Osteoblast (primary cell): ENCODE measurements at places on chromosomes 1 and 21.
A peak's percentile ranks its signal among the peaks of the same experiment; 100 is the strongest.

- DNase-seq = no peak
Observed at GRCh38 chr1:236311040-236311439, 29.3 kb upstream of the ERO1B start.

GRCh38 chr1:18325136-18325535 is 155.6 kb upstream of the KLHDC7A start:
- no peak for DNase-seq

DNA sequence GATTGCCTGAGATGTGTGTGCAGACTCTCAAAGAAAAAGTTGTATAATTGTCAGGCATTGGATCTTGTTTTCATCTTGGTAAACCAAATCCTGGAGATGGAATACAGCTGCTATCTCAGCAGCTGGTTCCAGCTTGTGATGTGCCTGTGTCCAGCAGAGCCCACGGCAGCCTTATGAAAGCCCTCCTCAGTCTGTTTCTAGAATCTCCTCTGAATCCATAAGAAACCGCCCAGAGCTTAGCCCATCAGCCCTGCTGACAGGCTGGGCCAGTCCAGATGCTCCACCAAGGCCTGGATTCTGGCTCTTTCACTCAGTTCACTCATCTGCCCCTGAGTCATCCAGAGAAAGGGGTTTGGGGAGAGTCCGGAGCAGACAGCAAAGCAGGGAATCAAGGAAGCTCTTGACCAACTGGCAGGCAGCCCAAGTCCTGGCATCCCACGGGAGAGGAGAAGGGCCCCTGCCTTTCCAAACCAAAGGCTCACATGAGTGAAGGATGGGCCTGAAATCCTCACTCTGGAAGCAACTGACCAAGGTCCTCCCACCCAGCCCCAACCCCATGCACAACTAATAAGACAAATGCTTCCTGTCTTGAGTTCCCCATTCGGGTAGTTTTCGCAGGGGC is 45.7 kb downstream of the NAV1 start:
- peak; percentile 93 for DNase-seq

DNA sequence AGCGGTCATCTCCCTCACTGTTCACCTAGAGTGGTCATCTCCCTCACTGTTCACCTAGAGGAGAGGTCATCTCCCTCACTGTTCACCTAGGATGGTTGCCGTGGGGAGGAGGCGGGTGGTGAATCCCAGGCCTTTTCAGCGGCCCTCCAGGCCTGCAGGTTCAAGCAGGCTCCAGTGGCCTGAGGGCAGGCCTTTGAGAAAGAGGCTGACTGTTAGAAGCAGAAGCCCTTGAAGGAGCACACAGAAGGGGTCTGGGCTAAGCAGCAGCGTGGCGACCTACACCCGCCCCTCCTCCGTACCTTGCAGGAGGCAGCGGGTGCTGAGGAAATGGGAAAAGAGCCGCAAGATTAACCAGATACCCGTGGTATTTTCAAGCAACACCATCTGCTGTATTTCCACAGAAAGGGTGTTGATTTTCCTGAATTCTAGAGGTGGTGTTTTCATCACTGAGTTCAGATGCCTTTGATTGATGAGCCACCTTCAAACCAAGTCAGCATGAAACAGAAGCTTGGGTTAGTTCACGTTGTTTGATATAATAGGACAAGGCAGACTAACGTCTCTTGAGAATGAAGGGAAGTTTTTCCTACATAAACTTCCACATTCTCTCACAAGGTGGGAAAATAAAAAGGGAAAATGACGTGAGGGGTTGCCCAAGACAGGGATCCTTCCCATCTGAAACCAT is 289.5 kb downstream of the KIF26B start:
- DNase-seq = no peak

DNA sequence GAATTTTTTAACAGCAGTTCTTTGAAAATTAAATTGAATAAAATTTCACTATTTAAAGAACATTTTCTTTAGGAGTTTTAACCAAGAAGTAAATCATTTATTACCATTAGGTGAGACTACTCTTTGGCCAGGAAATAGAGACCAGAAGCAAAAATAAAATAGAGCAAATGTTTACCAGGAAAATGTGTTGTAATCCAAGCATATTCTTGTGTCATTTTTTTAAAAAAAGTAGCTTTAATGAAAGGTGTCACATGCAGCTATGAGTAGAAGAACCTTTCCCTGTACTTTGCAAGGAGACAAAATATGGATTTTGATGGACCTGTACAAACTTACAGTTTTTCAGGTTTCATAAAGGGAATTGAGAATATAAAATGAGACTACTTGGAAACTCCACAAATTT is 140.8 kb downstream of the NFIA start:
- DNase-seq = no peak

DNA sequence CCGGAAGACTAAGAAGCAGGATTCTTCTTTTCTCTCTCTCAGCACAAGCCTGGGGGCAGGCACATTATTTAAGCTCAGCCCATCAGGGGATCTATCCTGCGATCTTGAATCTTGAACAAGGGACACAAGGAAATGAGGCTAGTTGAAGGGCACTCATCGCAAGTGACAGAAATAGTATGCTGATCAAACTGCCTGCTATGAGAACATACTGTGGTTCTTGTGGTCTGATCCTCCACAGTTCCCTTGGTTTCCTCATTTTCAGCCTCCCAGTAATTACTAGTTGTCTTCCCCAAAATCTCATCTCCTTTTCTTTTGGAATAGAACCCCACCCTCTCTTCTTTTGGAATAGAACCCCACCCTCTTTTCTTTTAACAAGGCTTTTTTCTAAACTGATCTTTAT is 6.5 kb downstream of the ANKRD45 start:
- DNase-seq = no peak

DNA sequence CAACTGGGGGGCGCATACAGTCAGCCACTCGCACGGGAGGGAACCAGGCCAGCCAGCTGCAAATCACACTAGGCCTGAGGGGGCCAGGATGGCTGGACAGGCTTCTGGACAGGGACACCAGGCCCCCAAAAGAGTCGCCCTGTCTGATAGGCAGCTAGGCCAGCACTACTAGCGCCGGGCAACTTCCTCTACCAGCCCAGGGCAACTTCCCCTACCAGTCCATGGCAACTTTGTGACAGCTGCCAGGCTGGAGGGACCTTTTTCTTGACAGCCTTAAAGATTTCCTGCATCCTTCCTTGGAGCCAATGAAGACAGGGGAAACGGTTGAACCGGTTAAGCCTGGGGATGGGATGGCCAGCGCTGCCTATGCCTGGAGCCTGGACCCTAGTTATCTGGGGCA is 5.1 kb downstream of the IFFO2 start:
- peak; percentile 30 for DNase-seq

DNA sequence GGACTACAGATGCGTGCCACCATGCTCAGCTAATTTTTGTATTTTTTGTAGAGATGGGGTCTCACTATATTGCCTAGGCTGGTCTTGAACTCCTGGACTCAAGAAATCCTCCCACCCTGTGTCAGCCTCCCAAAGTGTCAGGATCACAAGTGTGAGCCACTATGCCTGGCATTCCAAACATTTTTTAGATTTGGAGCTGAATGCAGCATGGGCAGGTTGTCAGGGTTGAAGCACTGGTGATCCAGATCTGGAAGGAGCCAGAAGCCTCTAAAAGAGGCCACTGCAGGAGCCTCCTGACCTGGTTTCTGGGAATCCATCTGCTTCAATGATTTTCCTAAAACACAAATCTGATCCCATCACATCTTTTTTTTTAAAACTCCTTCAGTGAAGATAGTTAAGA is 1.8 kb upstream of the CTPS1 start:
- no peak for DNase-seq

DNA sequence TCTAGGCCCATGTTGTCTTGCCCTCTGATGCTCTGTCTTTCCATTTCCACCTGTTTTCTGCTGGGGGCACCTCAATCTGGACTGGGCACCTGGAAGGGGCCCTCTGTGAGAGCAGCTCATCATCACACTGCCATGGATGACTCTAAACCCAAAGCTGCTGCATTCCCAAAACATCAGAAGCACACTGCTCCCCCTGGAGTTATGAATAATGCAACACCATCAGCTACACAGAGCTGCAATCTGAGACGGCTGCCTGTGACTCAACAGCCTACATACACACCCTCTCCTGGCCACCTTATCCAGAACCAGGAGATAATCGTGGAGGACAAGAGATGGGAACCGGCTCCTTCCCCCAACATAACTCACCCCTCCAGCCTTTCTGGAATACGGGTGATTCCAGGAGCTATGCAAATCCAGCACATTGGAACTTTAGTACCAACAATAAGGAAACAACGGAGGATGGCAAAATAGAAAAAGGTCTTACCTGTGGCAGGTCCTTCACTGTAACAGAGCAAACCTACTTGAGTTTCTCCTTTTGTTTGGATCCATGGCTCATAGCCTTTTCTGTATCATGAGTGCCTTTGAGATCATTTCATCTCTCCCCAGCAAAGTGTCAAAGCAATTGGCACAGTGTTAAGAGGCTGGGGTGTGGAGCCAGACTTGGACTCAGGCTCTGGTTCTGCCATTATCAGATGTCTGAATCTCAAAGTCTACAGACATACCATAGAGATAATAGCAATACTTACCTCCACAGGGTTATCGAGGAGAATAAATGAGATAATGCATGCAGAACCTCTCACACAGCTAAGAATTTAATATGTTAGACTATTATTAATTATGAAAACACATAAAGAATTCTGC is 29.3 kb downstream of the AK2 start:
- DNase-seq = peak; percentile 93

DNA sequence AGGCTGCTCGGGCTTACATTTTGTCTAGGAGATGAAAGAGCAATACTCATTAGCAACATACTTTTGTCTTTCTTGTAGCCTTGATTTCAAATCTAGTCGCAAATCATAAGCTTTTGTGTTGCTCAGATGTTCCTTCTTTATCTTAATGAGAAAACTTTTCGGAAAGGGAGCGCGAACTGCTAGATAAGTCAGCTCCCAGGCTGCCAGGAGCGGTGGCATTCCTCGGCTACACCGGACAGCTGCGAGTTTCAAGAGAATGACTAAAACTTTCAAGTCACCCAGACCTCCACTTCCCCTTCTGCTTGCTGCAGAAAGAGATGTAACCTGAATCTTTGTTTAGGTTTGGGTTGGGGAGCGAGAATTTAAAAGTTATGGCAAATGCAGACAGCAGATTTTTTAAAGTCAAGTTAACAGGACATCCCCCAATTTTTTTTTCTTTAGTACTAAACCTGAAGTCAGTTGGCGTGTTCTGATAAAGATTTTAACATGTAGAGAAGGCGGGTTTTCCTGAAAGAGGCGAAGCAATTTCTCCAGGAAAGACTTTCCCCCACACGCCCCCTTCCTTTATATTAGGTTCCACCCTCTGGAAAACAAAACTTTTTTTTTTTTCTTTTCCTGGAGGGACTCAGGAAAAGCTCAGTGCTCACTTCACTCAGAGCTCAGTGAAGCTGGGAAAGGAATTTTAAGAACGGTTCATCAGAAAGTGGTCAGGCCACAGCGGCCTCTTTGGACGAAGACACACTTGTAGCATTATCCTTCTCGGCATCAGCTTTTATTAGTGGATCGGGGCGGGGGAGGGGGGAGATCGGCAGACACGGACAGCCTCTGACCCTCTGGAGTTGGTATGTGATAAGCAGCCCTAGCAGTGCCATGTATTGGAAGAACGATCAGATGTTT is at the start of gene LHX8:
Gene LHX8 (plus strand): TSS at position 639 of the 897 bp plus-strand sequence. CDS start 2,227 bp downstream, outside the sequence.
- peak; percentile 50 for DNase-seq
